ENCODE measurements at places on chromosomes 16 and 17.

- no peak for DNase-seq
These were observed at the start of gene BRICD5 for GRCh38 chr16:2210386-2211365. TSS of gene BRICD5 (minus strand) at chr16:2210863. CDS start at chr16:2210833, 30 bp downstream.

DNA sequence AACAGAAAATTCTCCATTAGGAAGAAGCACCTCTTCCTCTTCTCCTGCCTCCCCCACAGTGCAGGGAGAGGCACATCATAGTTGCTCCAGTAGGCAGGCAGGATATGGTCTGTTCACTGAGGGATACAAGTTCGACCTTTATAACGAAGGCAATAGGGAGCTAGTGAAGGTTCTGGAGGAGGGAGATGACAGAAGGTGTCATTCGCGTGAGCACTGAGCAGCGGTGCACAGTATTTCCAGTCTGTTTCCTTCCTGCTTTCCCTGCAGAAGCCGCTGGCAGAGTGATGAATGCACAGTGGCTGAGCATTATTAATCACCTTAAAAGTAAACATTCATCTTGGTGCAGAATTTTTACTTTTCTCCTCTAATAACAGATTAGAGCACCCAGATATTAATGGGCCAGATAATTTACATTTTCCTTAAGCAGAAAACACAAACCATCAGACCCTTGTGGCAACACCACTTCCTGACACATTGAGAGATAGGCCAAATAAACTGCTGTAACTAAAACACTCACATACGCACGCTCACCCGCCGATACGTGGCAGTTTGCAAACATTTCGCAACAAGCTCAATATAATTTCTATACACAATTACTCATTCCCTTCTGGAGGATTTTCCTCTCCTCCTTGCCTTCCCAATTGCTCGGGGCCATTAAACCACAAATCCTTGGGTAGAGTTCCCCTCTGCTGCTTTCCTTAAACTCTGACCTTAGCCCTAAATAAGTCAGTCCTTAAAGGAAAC is 69.5 kb downstream of the AIPL1 start:
- peak; percentile 18 for DNase-seq

GRCh38 chr16:10907757-10908045 is 30.7 kb downstream of the CIITA start:
- DNase-seq: no peak

DNA sequence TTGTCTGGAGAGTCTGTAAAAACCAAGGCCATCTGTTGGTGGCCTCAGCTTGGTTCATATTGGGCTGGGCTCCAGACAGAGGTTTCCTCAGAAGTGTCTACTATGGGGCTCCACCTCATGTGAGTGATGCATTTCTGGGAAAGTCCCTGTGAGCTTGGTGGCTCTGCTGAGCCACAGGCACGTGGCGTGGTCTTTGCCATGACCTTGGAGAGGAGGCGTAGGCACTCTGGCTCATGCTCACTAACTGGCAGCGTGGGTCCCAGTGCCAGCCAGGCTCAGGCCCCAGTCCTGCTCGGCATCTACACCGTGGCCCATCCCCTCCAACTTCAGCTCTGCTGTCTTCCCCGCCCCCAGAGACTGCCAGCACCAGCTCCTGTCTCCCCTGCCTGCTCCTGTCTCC is 10.7 kb upstream of the SMTNL2 start:
- no peak for DNase-seq

DNA sequence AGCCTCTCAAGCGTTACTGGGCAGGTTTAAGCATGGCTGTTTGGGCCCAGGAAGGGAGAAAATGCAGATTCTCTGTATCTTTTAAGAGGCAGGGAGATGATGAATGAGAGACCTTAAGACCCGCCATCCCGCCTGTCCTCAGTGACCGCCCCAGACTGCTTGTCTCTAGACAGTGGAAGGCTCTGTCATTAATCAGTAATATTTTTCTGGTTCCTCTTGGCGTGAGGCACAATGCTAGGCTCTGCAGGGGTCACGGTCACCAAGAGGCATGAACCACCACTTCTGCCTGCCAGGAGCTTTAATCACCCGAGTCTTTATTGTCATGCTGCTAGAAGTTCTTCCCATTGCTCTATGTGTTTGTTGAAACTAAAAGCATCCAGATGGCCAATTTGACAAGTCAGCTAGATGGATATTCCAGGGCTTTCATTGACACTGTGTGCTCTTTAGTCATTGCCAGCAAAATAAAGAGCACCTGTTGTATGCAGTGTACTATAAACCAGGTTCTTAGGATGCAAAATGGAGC is 3.2 kb downstream of the SLC6A2 start:
- no peak for DNase-seq

DNA sequence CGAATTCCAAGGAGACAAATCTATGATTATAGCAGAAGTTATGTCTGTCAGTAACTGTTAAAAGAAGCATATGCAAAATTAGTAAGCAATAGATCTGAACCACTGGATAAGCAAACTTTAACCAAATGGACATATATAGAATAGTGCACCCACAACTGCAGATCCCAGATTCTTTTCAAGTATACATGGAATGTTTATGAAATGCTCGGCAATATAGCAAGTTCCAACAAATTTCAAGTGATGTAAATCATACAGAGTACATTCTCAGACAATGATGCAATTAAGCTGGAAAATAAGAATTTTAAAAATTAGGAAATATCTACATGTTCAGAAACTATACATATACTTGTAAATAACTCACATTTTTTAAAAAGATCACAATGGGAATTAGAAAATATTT is 8.4 kb upstream of the HELZ start:
- DNase-seq: peak; percentile 78

All from choroid plexus epithelial cell (primary cell).